Stimulated activated CD8-positive, alpha-beta memory T cell treated with anti-CD3 and anti-CD28 coated beads, Interleukin-15, amount 100 ng/mL, for 4 hours (primary cell): ENCODE measurements at places on chromosomes 3 and 15.

GRCh38 chr15:39364721-39365120 lies 216.2 kb upstream of the THBS1 start:
- no peak for DNase-seq

GRCh38 chr3:23795096-23795495 lies 10.7 kb upstream of the UBE2E1 start:
- DNase-seq = no peak

- no peak for DNase-seq
These were observed 228.7 kb upstream of the ZNF385D start for GRCh38 chr3:21979706-21980105.

- no peak for DNase-seq
These were observed 33.7 kb downstream of the DENND6A start for GRCh38 chr3:57659004-57659673.

DNA sequence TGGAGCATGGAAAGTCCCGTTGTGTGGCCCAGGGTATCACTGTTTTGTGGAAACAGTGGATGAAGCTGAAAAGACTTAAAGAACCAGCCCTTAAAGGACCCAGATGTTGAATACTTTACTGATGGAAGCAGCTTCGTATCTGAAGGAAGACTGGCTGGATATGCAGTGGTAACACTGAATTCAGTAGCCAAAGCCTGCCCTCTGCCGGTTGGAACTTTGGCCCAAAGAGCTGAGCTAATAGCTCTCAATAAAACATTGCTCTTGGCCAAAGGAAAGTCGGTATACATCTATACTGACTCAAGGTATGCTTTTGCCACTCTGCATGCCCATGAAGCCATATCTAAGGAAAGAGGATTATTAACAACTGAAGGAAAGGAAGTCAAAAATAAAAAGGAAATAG lies 885.4 kb downstream of the PDCD6IP start:
- no peak for DNase-seq

GRCh38 chr3:73530022-73530396 lies 94.7 kb downstream of the PDZRN3 start:
- no peak for DNase-seq

- no peak for DNase-seq
These were observed 3.0 kb downstream of the ROBO2 start for GRCh38 chr3:77042882-77043281.

DNA sequence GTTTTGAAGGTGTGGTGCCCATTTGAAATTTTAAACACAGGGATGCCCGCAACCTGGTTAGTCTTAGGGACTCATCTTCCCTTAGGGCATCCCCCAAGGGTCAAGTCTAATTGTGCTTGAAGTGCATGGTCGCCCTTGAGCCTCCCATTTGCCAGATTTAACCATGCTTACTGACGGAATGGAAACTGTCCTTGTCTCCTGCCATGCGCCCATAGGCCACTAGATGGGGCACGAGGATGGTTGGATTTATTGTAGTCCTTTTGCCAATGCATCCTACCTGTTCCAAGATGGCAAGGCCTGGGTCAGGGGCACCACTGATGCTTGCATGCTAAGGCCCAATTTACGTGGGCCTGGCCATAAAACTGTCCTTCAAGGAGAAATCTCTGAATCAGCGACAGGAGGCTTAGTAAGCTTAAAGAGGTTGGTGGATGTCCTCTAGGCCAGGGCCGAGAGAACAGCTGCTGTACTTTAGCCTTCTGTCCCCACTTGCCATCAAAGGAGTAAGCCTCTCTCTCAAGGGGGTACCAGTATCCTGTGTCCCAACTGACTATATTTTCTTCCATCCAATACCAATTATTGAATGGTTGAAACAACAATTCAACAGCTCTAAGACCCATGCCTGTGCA lies 355.4 kb downstream of the OTOL1 start:
- no peak for DNase-seq

- no peak for DNase-seq
These were observed 9.8 kb upstream of the RPP14 start for GRCh38 chr3:58296269-58296668.

DNA sequence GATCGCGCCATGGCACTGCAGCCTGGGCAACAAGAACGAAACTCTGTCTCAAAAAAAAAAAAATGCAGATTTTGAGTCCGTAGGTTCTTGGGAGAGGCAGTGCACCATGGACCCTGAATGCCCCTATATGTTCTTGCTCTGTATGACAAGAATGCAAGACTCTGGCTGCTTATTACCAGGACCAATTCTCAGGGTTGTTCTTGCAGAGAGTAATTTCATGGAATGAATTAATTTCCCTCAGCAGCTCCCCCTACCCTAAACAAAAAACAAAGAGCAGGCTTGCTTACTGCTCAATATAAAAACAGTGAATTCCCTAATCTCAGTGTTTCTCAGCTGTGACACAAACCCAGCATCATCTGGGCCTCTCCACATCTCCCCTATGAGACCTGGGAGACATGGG lies 20.5 kb upstream of the DYNC1LI1 start:
- no peak for DNase-seq

DNA sequence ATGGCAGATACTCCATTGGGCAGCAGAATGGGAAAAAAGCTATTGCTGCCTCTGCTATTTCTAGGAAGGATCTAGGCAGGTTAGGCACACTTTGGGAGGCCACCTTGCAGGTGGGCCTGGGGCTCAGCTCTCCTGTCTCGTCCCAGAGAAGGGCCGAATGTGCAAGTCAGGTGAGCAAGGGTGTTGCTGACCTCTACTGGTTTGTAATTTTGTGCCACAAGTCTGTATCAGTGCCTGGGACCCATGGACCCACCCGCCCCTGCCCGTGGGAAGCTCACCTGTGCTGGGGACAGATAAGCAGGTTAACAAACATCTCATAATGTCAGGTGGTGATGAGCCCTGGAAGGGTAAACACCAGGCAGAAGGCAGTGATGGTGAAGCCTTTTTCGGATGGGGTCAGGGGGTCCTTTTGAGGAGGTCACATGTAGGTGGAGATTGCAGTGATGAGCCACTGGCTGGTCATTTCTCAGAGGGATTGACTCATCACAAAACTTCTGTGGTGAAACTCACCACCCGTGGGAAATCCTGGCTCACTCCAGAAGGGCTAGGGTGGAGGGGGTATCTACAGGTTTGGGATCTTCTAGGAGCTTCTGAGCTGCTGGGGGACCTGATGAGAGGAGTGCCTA lies 161.3 kb downstream of the KLF13 start:
- no peak for DNase-seq

GRCh38 chr3:18223571-18223970 lies 201.6 kb downstream of the SATB1 start:
- DNase-seq = no peak

DNA sequence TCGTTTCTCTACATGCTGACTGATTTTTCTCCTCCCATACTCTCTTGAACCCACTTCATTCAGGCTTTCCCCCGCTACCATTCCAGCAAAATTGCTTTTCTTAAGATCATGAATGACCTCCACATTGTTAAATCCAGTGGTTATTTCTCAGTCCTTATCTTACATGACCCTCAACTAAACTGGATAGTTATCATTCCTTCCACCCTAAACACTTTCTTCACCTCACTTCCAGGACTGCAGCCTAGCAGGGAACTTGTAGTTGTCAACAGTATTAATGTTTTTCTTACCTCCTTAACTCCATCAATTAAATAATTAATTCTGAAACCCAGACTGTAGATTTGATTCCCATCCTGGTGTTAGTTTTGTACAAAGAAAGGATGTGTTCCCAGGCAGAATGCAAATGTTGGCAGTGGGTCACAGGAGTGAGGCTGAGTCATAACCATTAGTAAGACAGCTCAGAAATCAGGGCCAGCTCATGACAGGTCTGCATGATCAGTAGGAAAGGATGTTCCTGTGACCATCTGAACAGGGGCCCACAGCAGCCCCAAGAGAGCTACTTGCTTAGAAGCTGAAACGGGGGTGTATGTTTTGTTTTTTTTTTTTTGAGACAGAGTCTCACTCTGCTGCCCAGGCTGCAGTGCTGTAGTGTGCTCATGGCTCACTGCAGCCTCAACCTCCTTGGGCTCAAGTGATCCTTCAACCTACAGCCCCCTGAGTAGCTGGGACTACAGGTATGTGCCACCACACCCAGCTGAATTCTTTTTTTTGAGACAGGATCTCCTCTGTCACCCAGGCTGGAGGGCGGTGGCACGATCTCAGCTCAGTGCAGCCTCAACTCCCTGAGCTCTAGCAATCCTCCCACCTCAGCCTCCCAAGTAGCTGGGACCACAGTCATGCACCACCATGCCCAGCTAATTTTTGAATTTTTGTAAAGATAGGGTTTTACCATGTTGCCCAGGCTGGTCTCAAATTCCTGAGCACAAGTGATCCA lies 9.1 kb downstream of the BCL2L10 start:
- DNase-seq = no peak

GRCh38 chr3:31041161-31041978 lies 146.9 kb upstream of the GADL1 start:
- no peak for DNase-seq

DNA sequence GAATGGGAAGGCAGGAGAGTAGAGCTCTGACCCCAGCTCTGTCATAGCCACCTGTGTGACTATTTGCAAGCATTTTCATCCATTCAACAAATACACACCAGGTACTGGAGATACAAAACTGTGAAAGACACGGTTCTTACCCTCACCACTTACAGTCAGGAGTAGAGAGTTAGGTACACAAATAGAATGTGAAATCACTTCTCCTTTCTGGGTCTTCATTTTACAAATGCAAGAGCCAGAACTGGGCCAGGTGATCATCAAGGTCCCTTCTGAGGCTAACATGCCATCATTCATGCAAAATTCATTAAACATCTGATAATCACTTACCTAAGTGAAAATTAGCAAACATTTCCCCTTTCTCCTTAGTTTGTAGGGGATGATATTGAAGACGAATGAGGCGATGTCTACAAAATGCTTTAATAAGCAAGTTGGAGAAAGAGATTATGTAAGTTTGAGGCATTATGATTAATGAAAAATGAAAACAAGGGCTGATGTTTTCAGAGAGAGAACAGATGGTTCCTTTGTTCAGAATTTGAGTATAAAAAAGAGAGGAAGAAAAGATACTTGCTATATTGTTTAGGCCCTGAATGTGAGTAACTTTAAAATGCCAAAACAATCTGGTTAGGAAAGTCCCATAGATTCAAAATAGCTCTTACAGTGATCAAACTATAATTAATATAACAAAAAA lies 88.6 kb downstream of the LPP start:
- no peak for DNase-seq

- DNase-seq = no peak
These were observed 39.3 kb downstream of the BDH1 start for GRCh38 chr3:197516517-197516889.

GRCh38 chr3:15268033-15268631 lies 62.1 kb downstream of the CAPN7 start:
- DNase-seq = peak; percentile 73

DNA sequence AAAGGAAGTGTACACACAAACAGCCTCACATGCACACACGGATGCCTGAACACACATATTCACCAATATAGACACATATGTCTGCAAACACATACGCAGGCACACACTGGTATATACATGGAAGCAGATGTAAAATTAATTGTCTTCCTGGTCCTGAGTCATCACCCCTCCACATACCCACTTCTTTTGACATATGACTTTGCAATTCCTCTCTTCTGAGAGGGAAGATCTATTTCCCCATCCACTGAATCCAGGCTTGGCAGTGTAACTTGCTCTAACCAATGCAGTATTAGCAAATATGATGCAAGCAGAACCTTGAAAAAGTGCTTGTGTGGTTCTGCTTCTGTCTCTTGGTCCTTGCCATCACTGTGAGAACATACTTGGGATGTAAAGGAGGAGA lies 76.8 kb upstream of the HRH1 start:
- no peak for DNase-seq

DNA sequence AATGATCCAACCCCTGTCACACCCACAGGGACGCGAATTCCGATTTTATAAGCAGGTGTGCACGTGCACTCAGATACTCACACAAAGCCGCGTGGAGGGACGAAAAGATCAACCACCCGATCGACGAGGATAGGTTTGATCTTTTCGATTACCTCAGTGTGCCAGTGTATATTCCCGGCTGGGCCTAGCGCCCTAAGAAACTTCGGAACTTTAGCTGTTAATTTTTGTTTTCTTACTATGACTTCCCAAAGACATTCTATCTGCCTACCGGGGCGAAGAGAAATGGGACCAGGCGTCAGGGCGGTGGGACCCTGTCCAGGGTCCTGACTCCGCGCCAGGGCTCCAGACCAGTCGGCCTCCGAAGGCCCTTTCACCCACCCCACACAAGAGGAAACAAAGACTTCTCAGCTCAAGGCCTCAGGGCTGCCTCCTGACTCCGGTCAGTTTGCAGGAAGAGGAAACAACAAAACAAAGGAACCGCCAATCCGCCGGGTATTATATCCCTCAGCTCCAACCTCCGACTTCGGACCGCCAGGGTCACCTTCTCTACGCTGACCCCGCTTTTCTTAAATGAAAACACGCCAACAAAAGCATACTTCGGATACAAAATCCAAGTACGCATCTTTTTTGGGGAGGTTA lies 6.8 kb downstream of the ONECUT1 start:
- DNase-seq = no peak

- DNase-seq = no peak
These were observed 3.3 kb downstream of the PLCH1 start for GRCh38 chr3:155741603-155742002.

- DNase-seq = no peak
These were observed at the start of gene CYP1A1 for GRCh38 chr15:74725225-74725774. TSS of gene CYP1A1 (minus strand) at chr15:74725528. CDS start at chr15:74723097, 2,431 bp downstream.

GRCh38 chr3:174132421-174133042 lies 726.6 kb upstream of the NAALADL2 start:
- no peak for DNase-seq

DNA sequence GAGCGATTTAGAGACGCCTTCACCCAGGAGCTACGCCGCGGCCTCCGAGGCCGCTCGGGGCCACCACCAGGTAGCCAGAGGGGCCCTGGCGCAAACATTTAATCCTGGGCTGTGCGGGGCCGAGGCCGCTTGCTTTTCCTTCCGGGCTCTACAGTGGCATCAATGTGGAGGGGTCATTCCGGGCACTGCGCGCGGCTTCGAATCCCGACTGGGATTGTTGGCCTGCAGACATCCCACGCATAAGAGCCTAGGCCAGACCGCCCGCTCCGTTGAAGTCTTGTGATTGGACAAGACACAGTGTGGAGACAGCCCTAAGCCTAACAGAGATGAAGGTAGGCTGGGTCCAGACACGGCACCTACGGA lies 568 bp upstream of the NCBP2 start:
- DNase-seq = no peak

DNA sequence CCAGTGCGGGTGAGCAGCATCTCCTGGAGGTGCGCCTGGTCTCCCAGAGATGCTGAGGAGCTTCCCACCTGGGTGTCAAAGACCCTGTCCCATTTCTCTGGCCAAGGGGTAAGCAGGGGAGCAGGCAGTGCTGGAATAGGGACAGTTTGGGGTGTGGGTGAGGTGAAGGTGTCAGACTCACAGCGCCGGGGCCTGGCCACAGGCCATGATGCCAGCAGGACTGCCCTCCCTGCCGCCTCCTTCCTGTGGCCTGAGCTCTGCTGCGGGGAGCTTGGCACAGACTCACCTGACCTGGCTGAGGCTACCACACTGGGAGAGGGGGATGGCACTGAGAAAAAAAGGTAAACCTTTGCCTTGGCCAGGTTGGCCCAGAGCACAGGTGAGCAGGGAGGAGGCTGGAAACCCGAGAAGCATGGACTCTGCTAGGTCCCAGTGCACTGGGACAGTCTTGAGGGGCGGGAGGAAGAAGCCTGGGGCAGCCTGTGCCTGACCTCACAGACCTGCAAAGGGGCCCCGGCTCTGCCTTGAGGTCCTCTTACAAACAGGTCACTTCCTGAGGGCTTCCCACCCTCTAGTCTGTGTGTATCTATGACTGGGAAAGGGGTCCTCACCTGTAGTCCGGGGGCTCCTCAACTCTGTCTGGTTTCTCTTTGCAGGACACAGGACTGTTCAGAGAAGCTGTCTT lies 28.2 kb downstream of the GRAMD2A start:
- no peak for DNase-seq
